ENCODE measurements at places on chromosomes 4 and X.

- DNase-seq: no peak
Measured at GRCh38 chrX:36978886-36979285, 29.3 kb upstream of the FAM47C start.

- no peak for DNase-seq
Measured at GRCh38 chr4:110128472-110128919, 69.9 kb downstream of the ELOVL6 start.

- DNase-seq: no peak
Measured at GRCh38 chr4:166658585-166658984, 575.7 kb downstream of the SPOCK3 start.

- no peak for DNase-seq
Measured at GRCh38 chr4:11196927-11197522, 231.7 kb downstream of the HS3ST1 start.

GRCh38 chr4:38620527-38621027 is 43.4 kb upstream of the KLF3 start:
- no peak for DNase-seq

- no peak for DNase-seq
Measured at GRCh38 chr4:17489721-17490120, 22.2 kb downstream of the QDPR start.

DNA sequence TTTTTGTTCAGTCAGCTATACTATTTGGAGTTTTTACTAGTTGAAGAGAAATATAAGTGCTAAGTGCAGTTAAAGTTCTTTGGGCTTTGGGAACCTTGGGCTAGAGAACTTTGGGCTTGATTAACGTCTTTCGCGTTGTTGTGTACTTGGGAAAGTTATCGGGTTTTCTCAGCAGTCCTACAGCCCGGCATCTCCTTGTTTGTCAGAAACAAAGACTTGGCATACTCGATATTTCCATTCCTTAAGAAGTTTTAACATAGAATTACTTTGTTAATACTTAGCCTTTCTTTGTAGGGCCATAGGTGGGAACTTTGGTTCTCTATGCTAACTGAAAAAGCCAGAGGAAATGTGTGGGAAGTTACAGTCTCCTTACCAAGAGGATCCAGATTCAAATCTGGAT is 28.7 kb downstream of the RAPGEF2 start:
- DNase-seq: peak; percentile 47

- DNase-seq: no peak
Measured at GRCh38 chrX:31007321-31007720, 64.5 kb downstream of the FTHL17 start.

- no peak for DNase-seq
Measured at GRCh38 chrX:105282077-105282476, 61.6 kb upstream of the TEX13A start.

Measured in GM23338 (cell line).